ENCODE measurements at places on chromosomes 16 and 17. TPM values are rescaled to one million over a fixed set of nuclear protein-coding genes. Genes with fewer than 3 reads are reported as not detected.

DNA sequence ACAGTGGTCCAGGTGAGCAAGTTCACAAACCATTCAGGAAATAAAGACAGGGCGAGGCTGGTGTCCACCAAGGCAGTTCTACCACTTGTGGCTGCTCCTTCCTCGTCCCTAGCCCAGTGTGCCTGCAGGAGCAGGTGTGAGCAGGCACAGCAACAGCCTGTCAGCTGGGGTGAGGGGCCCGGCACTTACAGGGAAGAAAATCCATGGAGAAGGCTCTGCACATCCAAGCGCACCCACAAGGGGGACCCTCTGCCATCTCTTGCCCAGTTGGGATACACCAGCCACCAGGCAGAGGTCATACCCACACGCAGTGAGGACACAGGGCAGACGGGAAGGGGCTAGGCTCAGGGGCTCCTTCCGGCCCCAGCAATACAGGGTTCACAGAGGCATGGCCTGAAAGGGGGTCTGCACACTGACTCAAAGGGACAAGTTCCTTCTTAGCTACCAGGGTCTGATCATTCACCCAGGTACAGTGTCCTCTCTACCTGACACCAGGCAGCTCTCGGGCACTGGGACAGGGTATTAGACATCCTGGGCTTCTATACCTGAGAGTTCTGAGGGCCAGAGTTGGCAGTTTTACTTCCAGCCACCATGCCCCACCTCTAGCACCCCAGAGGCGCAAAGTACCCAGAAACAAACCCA is 27.0 kb downstream of the CDIP1 start:
- DNase-seq = peak; percentile 46

The CDH11 gene
- 57.7 TPM for total RNA-seq

- DNase-seq = no peak
Measured at GRCh38 chr17:9162275-9162985, 141.1 kb downstream of the NTN1 start.

- no peak for DNase-seq
Measured at GRCh38 chr16:52547004-52547833, at the start of gene TOX3. Gene TOX3 (minus strand): TSS chr16:52547143. CDS start chr16:52546723, 420 bp downstream.

- DNase-seq = peak; percentile 17
Measured at GRCh38 chr17:31525801-31526549, 134.5 kb downstream of the RAB11FIP4 start.

- DNase-seq = no peak
Measured at GRCh38 chr16:81478876-81479511, 34.4 kb downstream of the CMIP start.

DNA sequence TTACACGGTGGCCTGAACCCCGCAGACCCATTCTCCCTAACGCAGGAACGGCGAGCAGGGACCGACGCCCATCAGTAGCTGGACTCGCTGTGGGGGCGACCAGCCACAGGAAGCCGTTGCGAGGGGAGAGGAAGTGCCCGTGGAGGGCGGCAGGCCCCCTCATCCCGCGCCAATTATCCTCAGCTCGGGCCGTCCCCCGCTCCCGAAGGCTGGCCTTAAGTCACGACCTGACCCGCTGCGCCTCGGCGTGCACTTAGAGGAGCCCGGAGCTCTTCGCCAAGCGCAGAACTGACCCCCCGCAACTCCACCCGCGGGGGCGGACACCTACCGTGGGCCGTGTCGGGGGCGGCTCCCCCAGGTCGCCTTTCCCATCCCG is 401 bp downstream of the ARL16 start:
- DNase-seq = no peak

DNA sequence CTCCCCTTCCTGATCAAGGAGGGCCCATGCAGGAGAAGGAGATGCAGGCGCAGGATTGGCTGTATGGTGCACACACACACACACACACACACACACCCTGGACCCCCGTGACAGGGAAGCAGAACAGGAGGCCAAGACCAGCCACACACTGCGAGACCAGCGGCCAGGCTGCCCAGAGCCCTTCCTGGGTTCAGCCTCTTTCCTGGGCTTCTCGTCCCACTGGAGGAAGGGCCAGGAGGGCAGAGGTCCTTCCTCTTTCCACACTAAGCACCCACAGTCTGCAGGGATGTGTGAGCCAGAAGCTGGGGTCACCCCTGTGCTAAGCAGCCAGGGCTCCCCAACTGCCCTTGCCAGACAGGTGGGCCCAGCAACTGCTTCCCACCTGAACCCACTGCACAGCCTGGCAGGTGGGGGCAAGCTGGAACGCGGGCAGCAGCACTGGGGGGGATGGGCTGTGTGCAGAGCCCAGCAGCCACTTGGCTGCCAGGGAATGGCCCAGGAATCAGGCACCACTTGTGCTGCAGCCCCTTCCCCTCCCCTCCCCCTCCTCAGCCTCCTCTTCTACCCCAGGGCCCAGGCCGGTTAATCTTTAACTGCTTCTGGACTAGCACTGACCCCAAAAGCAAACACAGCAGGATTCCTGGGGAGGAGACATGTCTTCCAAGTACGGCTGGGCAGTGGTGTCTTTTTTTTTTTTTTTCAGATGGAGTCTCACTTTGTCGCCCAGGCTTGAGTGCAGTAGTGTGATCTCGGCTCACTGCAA is 44.6 kb upstream of the SLC38A10 start:
- DNase-seq = no peak

The MT1G gene
- total RNA-seq = not detected

DNA sequence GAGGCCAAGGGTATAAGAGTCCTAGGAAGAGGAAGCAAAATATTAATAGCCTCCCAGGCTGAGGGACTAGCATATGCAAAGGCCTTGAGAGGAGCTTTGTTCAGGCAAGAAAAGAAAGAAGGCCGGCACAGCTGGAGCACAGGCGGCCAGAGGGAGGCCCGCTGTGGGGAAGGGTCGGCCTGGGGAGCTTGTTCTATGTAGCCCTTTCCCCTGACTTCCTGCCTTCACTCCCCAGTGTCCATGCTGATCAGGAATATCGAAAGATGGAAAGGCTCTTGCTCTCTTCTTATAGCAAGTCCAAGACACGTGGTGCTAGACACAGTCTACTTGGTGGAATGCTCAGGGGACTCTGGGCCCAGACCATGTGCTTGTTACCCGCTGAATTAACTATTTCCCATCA is 27.4 kb upstream of the HAS3 start:
- DNase-seq = no peak

GRCh38 chr17:1095090-1095852 is 84.5 kb downstream of the ABR start:
- no peak for DNase-seq

DNA sequence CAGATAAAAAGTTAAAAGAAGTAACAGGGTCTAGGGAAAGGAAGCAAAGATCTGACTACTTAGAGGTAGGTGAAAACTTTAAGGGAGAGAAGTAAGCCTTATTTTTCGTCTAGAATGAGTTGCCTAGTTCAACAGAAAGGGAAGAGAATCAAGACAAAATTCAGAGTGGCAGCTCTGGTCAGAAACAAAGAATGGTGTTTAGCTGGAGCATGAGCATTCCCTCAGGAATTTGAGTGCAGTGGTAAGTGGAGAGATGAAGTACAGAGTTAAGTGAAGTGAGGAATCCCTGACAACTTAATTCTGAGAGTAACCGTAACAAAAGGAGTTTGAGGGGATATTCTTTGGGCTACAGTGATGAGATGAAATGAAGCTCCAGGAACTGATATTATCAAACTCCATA is 11.5 kb downstream of the SMG6 start:
- DNase-seq = no peak

DNA sequence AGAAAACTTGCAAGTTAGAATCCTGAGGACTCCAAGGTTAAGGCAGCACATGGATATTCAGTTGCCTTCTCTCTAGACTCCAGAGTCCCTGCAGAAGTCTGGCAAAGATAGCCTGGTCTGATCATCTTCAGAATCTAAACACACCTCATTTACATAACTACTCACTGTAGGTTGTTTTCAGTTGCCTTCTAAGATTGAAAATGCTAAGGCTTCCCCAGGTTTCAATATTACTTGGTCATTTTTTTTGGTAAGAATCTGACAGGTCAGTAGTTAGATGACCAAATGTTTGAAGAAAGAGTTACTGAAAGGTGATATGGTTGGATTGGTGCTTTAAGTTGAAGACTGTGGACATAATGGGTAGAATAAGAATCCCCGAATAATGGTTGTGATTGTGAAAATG is 205.4 kb upstream of the KCNJ16 start:
- DNase-seq = no peak

DNA sequence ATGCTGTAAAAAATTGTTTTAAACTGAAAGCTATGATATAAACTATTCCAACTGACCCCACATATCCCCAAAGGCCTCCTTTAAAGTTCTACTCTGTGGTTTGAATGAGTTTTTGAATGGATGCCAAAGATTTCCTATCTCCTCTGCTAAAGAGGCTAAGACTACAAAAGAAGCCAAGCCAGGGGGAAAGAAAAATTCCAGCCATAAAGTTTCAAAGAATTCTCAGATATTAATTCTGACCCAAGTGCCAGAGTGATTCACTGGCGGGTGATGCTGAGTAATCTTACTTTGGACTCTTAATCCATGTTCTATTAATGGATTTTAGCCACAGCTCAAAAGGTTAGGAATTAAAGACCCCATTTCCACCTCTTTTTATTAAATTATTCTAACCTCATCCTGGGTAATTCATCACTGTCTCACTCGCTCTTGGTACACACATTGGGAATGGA is 60.7 kb downstream of the HS3ST3A1 start:
- DNase-seq = peak; percentile 96

GRCh38 chr16:50326835-50327465 is 41.8 kb downstream of the BRD7 start:
- no peak for DNase-seq

DNA sequence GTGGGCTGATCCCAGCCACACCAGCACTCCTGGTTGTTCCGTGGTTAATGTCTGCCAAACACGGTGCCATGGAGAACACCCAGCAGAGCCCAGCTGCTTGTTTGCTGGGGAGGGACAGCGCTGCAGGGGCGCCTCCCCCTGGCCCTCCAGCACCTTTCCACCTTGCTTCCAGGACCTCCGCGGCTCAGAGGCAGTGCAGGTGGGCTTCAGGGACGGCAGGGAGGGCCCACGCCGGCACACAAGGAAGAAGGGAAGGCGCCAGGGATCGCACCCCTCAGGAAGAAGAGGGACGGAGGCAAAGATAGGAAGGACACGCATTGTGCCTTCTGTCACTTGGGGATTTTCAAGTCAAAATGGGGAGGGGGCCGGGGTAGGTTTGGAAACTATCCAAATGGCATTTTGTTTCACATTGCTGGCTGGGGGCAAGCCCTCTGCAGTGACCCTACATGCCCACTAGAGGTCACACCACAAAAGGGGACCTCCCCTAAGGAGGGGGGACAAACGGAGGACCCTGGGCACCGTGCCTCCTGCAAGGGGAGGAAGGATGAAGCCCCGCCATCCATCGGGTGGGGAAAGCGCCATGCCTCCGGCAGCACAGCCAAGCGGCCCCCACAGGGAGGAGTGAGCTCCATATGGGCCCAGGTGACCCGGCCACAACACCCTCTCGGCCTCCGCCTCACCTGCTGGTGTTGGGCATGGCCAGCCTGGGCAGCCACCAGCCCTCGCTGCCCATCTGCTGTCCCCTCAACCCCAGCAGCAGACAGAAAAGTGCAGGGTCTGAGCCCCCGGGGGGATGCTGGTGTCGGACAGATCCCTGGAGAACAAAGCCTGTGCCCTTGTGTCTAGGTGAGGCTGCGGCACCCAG is 7.5 kb upstream of the C16orf95 start:
- DNase-seq = no peak

The MT1M gene
- total RNA-seq = 2.2 TPM

DNA sequence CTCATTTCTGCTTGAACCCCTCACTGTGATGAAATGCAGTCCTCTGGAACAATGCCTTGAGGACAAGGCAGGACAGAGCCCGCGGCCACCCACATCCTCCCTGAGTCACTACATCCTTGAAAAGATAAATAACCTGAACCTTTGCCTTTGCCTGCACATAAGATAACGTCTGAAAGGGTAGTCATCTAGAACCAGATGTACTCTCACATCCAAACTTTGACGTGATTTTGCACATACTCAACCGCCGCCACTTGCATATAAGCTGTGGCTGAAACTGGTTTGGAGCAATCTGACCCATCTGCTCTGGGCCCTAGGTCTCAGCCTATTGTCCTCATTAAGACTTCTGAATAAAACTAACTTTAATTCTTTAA is 252.1 kb downstream of the PHKB start:
- peak; percentile 53 for DNase-seq

The ATP2A1 gene
- total RNA-seq = 0.92 TPM

- DNase-seq = peak; percentile 98
Measured at GRCh38 chr16:88303890-88304819, 78.6 kb upstream of the ZNF469 start.

GRCh38 chr17:17114592-17115225 is 72.5 kb downstream of the MPRIP start:
- peak; percentile 17 for DNase-seq

The ITGAL gene
- not detected for total RNA-seq

GRCh38 chr17:67390646-67391361 is 13.7 kb downstream of the PITPNC1 start:
- DNase-seq = peak; percentile 90

- DNase-seq = no peak
Measured at GRCh38 chr17:13537167-13537731, 64.5 kb downstream of the HS3ST3A1 start.

- DNase-seq = peak; percentile 89
Measured at GRCh38 chr17:42016941-42017865, at the start of gene DNAJC7. Gene DNAJC7 (minus strand): TSS chr17:42017439. CDS start chr17:42017416, 23 bp downstream.

Data from LHCN-M2 (cell line).